ENCODE measurements at places on chromosomes 16 and 17.

GRCh38 chr17:44448412-44448811 lies 54.8 kb downstream of the GPATCH8 start:
- no peak for DNase-seq

DNA sequence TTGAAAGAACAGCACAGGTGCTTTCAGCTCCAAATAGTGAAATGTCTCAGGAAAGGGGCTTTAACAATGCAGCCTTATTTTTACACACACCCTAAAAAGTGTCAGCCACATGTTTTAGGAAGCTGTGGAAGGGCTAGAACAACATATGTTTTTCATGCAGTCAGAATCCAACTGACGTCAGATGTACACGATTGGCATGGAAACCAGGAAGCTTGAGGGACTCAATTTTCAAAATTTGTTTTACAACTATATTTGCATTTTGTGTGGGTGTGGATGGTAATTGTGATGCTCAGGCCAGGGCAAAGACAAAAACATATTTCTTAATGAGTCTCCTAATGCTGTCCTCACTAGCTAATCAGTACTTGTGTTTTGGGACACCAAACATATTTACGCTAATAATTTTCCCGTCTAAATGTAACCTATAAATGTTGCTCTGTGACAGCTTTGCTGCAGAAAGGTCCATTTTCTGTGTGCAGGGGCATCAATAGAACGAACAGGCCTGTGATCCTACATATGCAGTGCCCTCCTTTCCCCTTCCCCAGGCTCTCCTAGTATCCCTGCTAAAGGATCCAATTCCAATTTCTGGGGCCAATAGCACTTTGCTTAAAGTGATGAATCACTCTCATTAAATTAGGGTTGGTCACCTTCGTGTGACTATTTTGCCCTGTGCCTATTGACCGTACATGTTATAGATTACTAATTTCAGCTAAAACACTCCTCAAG lies 434.0 kb upstream of the CDH5 start:
- no peak for DNase-seq

GRCh38 chr16:22705799-22706198 lies 108.2 kb upstream of the HS3ST2 start:
- no peak for DNase-seq

DNA sequence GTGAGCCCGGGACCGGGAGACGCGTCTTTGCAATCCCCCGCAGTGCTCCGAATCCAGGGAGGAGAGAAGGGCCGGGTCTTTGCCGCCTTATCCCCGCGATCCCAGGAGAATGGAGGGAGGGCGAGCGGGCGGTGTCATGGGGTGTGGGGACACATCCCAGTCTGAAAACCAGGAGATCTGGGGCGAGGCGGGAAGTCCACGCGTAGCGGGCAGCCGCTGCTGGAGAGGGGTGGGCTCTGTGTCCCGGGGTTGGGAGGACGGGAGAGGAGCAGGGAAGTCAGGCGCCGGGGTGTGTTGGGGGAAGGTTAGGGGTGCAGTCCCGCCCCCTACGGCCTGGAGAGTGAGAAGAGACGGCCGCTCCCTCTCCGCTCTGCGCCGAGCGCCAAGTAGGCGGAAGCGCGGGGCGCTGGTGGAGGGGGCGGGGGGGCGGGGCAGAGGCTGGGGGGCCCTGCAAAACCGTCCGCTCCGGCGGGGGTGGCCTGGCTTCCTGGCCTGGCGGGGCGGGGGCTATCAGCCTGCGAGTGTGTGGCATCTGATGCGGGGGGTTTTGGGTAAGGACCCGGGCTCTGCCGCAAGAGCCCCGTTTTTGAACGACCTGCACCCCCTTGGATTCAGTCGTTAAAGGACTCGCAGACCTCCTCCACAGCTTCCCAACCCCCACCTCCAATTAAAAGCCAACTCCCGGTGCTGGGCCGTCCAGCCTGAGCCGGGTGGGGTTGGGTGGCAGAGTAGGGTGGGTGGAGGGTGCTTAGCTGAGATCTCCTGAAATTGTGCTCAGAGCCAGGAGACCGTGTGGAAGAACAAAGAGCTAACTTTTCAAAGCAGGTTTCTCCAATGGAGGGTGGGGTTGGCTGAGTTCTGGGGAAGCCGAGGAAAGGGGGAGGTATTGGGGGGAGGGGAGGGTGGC lies 654 bp downstream of the LASP1 start:
- peak; percentile 78 for DNase-seq

- DNase-seq: no peak
Measured at GRCh38 chr16:49016461-49016860, 265.2 kb downstream of the CBLN1 start.

GRCh38 chr16:13909872-13910303 lies 10.1 kb upstream of the ERCC4 start:
- DNase-seq: no peak

Measured in HT-29 (cell line).